ENCODE measurements at places on chromosomes 12 and 14.
A peak's percentile ranks its signal among the peaks of the same experiment; 100 is the strongest.

DNA sequence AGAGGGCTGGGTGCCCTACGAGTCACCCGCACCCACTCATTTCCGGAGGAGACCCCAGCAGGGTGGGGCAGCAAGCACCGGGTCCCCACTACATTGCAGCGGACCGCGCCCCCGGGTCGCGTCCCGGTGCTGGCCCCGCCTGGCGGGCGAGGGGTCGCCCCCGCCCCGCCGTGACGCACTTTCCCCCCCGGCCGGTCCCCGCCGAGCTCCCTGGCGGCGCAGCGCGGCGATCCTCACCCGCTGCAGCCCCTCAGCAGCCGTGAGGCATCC lies 106.1 kb downstream of the PRICKLE1 start:
- DNase-seq = peak; percentile 78

GRCh38 chr12:83827860-83828259 lies 1084.7 kb downstream of the SLC6A15 start:
- no peak for DNase-seq

GRCh38 chr12:108589028-108589839 lies 8.7 kb downstream of the TMEM119 start:
- no peak for DNase-seq

- no peak for DNase-seq
Observed at GRCh38 chr14:30656190-30656632, 34.1 kb downstream of the SCFD1 start.

GRCh38 chr12:90510948-90511347 lies 444.0 kb downstream of the CCER1 start:
- DNase-seq = no peak

All from NCI-H1930 (cell line).